ENCODE measurements at places on chromosomes 11 and 22.

- DNase-seq: peak; percentile 75
Observed at GRCh38 chr22:35930933-35931332, 97.7 kb downstream of the RBFOX2 start.

- DNase-seq: no peak
Observed at GRCh38 chr22:35417606-35418005, 17.7 kb downstream of the MCM5 start.

DNA sequence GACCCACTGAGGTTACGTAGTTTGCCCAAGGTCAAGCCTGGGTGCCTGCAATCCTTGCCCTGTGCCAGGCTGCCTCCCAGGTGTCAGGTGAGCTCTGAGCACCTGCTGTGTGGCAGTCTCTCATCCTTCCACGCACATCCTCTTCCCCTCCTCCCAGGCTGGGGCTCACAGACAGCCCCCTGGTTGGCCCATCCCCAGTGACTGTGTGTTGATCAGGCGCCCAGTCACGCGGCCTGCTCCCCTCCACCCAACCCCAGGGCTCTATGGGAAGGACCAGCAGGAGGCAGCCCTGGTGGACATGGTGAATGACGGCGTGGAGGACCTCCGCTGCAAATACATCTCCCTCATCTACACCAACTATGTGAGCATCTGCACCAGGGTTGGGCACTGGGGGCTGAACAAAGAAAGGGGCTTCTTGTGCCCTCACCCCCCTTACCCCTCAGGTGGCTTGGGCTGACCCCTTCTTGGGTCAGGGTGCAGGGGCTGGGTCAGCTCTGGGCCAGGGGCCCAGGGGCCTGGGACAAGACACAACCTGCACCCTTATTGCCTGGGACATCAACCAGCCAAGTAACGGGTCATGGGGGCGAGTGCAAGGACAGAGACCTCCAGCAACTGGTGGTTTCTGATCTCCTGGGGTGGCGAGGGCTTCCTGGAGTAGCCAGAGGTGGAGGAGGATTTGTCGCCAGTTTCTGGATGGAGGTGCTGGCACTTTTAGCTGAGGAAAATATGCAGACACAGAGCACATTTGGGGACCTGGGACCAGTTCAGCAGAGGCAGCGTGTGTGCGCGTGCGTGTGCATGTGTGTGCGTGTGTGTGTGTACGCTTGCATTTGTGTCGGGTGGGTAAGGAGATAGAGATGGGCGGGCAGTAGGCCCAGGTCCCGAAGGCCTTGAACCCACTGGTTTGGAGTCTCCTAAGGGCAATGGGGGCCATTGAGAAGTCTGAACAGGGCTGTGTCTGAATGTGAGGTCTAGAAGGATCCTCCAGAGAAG lies 1.6 kb downstream of the GSTP1 start:
- no peak for DNase-seq

DNA sequence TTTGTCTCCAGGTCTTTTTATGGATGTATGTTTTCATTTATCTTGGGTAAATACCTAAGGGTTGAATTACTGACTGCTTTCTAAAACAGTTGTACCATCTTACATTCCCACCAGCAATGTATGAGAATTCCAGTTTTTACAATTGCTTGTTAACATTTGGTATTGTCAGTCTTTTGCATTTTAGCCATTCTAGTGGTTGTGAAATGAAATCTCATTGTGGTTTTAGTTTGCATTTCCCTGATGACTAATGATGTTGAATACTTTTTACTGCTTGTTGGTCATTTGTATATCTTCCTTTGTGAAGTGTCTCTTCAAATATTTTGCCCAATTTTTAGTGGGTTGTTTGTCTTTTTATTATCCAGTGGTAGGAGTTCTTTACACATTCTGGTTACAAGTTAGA lies 92.8 kb downstream of the ARFGAP2 start:
- no peak for DNase-seq

DNA sequence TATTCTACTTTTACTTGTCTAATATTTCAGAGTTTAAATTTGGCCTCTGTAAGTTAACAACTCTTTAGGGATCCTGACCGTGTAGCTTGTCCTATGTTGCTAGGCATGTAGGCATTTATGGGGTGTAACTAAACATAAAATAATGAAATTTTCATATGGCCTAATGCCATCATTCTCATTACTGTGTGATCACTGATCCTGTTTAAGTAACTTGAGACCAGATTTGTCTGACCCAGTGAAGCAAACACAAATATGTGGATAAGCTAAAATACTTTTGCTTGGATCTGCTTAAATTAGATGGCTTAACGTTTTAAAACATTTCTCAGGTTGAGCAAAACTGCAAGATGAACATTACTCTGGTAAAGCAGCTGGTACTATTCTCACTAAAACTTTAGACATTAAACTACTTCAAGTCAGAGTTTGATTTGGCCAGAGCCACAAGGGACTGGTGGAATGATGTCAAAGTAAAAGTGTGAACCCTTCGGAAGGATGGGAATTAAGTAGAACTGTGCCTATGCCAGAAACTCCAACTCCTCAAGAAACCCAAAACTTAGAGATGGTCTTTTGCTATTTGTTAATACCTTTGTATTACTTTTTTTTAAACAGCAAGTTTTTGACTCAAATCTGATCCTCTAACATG lies 12.5 kb downstream of the QSER1 start:
- DNase-seq: no peak

GRCh38 chr22:47613606-47614350 lies 851.3 kb downstream of the TBC1D22A start:
- no peak for DNase-seq

GRCh38 chr22:20431511-20432192 lies 6.0 kb downstream of the SCARF2 start:
- no peak for DNase-seq

DNA sequence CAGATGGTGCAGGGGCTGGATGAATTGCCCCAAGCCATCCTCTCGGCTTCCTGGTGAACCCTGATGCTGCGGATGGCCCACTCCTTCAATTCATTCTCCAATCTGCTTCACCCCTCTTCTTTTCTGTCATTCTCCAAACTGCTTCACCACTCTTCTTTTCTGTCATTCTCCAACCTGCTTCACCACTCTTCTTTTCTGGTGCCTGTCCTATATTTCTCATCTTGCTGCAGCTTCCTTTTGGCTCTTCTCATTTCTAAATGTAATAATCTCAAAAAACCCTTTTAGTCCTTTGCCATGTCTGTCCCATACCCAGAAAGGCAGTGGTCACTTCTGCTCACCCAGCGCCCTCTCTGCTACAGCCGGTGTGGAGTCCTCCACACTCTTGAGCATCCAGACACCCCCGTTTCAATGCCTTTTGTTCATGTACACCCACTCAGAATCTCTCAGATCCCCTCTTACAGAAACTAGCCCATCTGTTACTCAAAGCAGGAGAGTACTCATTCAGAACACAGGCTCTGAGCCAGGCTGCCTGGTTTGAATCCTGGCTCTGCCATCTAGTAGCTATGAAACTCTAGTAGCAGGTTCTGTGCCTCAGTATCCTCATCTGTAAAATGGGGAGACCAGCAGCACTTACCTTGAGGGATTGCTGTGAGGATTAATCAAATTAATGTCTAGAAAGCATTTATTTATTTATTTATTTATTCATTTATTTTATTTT lies 14.9 kb downstream of the SERPIND1 start:
- no peak for DNase-seq

DNA sequence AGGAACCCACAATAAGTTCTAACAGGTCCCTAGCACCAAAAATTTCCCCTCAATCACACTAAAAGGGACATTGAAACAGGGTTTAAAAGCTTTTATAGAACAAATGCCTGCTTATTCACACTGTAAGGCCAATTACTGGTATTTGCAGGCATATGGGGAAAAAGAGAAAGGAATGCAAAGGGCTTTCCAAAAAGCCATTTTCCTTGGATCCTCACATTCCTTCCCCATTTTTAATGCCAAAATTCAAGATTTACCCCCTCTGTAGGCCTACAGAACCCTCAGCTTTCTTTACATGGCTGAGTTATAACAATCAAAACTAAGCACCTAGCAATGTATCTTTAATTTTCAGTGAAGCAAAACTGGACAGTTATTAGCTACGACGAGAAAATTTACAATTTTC lies 102.0 kb downstream of the SBF2 start:
- no peak for DNase-seq

GRCh38 chr11:32056438-32056837 lies 34.4 kb upstream of the RCN1 start:
- DNase-seq: no peak

DNA sequence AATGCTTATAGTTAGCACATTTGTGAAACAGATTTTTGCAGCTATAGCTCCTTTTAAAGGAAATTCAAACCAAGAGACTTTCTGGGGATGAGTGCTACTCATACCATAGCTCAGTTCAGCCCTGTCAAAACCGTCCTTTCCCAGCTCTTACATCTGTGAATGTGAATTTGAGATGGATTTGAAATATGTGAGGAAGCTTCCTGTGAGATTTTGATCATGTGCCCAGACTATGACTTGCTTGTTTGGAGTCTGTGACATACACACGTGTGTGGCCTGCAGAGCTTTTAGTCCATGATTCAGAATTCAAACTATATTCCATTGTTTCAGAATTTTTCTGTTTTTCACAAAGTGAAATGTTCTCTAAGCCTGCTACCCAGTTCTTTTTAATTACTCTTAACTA lies 4.4 kb upstream of the MMP1 start:
- DNase-seq: no peak

GRCh38 chr22:39518996-39519680 lies 1.2 kb upstream of the ATF4 start:
- DNase-seq: peak; percentile 52

GRCh38 chr11:95678988-95679387 lies 110.6 kb downstream of the FAM76B start:
- no peak for DNase-seq

DNA sequence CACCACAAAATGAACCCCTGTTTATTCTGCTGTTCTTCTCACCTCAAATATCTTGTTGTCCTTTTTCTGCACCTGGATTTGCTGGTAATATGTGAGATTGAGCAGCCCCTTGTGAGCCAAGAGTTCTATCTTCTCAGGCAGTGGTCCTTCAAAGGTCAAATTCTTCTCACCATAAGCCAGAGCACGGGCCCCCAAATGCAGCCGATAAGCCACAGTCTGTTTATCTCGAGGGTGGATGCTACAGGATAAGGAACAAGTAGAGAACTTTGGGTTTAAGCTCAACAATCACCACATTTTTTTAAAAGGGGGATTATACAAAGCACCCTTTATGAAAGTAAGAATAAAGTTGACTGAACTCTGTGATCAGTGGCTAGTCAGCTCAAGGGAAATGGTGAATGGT lies 15.8 kb downstream of the TBRG1 start:
- no peak for DNase-seq

- DNase-seq: no peak
Observed at GRCh38 chr11:93482556-93482955, 60.6 kb downstream of the SMCO4 start.

GRCh38 chr22:30887861-30888260 lies 80.7 kb downstream of the MORC2 start:
- DNase-seq: no peak

DNA sequence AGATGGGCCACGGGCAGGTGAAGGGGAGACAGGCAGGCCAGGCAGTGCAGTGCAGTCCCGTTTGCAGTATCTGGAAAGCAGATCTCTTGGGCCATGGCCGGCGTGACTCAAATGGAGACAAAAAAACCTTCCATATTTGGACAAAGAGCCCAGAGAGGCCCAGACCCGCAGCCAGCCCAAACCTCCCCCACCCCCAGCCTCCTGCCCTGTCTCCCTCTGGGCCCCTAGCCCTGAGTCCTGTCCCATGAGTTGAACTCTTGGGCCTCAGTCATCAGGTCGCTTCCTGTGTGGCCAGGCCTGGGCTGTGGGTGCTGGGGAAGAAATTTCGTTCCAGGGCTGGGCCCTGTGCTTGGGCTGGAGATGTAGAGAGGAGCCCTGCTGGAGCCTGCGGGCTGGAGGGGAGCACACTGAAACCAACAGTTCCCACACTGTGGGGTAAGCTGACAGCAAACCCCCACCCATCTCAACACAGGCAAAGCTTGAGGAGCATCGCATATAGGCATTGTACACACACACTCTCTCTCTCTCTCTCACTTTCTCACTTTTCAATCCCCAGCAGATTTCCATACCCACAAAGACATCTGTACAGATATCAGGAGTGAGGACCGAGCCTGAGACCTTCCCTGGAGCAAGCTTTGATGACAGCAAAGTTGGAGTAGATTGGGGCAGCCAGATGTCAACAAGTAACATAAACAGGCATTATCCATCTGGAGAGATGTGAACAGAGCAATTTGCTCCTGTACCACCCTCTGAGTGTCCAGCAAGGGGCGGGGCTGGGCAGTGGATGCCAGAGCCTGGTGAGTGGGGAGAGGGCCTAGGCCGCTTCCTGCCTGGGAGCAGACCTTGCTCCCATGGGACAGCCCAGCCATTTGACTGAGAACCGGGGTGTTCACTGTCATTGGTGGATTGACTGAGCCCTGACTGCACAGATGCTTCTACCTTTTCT lies 17.2 kb downstream of the ARHGEF17 start:
- DNase-seq: peak; percentile 94

- DNase-seq: peak; percentile 68
Observed at GRCh38 chr22:41217553-41218157, 12.5 kb downstream of the L3MBTL2 start.

DNA sequence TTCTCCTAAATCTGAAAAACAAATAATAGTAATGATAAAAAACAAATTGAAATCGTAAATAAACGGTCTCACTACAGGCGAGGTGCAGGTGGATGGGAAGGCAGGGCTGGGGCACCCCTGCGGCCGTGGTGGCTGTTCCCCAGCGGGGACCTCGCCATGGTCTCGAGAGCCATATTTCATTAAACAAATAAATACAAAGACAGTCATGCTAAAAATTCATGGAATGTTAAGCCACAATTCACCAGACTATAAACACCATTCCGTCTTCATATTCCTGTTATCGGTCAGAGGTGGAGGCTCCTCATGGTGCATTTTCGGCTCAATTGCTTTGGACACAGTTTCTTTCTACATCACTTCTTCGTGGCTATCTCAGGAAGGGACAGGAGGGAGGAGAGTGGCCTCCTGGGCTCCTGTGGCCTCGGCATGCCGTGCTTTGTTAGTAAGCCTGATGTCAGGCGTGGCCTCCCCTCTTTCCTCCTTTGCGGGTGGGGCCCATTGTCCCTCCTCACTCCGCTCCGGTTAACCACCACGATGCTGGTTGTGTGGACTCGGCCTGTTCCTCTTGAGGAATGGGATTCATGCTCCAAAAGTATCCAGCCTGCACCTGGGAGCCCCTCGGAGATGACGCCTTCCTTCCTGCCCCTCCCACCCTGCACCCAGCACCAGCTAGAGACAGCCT lies 16.1 kb upstream of the BRSK2 start:
- DNase-seq: no peak

GRCh38 chr22:22604326-22605073 lies 39.9 kb upstream of the GGTLC2 start:
- no peak for DNase-seq

DNA sequence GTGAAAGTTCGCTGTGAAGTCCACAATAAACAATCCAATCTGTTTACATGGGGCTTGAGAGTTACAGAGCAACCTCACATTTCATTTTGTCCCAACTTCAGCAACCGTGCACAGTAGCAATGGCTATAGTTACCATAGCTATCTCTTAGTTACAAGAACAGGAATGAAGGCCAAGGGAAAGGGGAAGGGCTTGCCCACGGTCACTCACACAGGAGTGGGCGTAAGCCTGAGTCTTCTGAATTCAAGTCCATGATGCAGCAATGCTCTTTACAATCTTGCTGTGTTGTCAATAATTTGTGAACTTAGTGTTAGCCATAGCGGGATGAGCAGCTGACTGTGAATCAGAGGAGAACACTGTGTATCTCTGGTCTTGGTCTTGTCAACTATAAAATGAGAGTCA lies 102.9 kb downstream of the ADAMTS15 start:
- DNase-seq: no peak

GRCh38 chr22:26822313-26822712 lies 164.9 kb downstream of the MIAT start:
- no peak for DNase-seq

Measured in GM12865 (cell line).